ENCODE measurements at places on chromosomes 16 and 17. TPM values are rescaled to one million over a fixed set of nuclear protein-coding genes. Genes with fewer than 3 reads are reported as not detected.

ACLY gene
- 222 TPM for total RNA-seq

DNA sequence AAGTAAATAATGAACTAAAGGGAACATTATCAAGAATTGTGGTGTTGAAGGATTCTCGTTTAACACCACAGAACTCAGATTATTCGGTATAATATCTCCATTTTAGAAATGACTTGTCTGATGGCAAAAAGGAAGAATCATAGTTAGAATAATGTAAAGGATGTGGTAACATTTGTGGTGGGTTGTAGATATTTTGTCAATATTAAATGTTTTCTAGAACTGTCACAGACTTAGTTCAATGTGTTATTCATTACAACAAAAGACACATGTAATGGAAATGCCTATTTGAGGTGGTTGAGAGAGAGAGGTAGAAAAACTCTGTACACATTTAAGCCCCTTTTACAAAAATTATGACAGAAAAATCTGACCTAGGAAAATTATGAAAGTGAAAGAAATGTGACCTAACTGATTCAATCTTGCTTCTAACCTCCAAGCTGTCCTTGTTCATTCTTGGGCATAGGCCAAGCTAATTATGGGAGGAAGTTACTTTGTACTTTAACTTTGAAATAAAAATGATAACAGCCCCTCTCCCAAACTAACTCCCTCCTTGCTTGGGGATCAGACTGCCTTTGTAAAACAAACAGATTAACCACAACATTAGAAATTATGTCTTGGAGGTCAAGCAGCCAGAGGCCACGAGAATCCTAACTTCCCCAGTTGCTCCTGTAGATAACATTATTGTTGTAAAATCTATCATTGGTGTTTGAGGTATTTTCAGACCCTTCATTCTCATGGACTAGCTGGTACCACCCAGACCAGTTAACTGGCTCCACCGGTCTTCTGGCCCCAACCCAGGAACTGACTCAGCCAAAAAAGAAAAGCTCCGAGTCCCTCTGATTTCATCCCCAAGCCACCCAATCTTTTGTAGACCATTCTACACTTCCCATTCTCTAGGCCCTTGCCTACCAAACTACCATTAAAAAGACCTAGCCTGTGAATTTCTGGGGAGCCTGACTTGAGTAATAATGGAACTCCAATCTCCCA, 1287.8 kb upstream of the CDH8 start:
- DNase-seq, result no peak

GRCh38 chr17:39104046-39104445, 47.4 kb downstream of the PLXDC1 start:
- DNase-seq, result no peak

IRX3 gene
- total RNA-seq, result not detected

DNA sequence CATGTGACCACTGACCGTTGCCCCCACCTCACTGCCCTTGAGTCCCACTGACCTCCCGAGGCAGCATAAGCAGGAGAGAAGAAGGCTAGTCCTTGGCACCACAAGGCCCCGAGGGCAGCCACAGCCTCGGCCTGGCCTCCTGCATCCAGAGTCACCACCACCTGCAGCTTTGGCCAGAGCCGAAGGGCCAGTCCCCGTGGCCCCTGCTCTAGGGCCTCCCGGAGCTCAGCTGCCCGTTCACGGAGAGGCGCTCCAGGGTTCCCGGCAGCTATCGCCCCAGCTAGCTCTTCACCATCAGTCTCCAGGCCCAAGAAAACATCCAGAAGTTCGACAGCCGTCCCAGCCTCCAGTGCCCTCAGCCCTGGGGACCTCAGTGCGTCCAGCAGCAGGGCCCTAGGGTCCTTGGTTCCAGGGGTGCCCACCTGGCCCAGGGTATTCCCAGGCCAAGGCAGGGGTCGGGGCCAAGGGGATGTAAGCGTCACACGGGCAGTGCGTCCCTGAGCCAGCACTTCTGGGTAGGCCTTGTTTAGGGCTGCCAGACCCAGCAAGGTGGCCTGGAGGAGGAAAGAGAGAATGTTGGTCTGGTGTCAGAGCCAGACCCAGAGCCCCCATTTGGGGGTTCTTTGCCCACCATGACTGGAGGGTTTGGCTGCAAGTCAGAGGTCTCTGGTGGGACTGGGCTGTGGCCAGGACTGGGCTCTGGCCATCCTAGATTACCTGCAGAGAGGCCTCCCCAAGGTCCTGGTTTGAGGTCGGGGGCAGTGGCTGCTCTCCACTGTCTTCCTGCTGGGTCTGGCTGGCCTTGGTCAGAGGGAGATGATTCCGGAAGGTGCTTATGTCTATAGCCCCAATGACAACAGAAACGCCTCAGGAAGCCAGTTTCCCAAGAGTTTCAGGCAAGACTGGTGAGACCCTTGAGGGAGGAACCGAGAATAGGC, 1.8 kb downstream of the GHDC start:
- no peak for DNase-seq

CACNG5 gene
- not detected for total RNA-seq

GRCh38 chr17:42817866-42818265, 6.2 kb downstream of the BECN1 start:
- no peak for DNase-seq

P2RX5 gene
- total RNA-seq, result 173 TPM
